ENCODE measurements at places on chromosomes 7 and 10. TPM values are rescaled to one million over a fixed set of nuclear protein-coding genes. Genes with fewer than 3 reads are reported as not detected.

Gene NHLRC2
- total RNA-seq, result 24.6 TPM

Gene AKR1C4
- not detected for total RNA-seq

Gene CCL26
- not detected for total RNA-seq

Gene ZNF467
- 0.11 TPM for total RNA-seq

Gene JAZF1
- total RNA-seq, result 2.8 TPM

Gene SPDYE9
- total RNA-seq, result not detected

Measured in activated CD8-positive, alpha-beta T cell treated with anti-CD3 and anti-CD28 coated beads, Interleukin-2, amount 10 ng/mL, durations not matched to agents 7 days and 5 days (primary cell).